ENCODE measurements at places on chromosomes 1 and 21. TPM values are rescaled to one million over a fixed set of nuclear protein-coding genes. Genes with fewer than 3 reads are reported as not detected.

GRCh38 chr1:73306899-73307555 lies 890.9 kb downstream of the LRRIQ3 start:
- no peak overlapping the region for H3K27ac ChIP-seq
- no peak for DNase-seq
- H3K4me3 ChIP-seq = no peak overlapping the region
- no peaks in the 10 kb centered on the region for H3K27me3 ChIP-seq
- no peaks in the 10 kb centered on the region for H3K4me1 ChIP-seq

DNA sequence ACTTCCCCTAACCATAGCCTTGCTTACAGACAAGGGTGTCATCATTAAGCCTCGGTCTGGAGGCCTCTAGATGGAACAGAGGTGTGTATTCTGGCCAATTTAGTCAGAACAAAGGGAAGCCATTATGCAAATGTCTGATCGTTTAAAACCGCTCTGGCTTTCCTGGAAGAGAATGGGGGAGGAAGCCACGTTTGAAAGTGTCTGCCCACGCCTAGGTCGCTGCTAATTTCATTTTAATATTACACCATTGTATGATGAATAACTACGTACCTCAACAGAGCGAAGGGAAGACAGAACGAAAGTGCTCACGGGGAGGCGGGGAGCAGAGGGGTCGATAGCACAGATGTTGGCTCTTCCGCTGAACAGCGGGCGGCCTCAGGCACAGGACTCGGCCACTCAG lies 41.1 kb upstream of the CSF3R start:
- H3K27me3 ChIP-seq = no peaks in the 10 kb centered on the region
- no peaks in the 10 kb centered on the region for H3K4me1 ChIP-seq
- H3K4me3 ChIP-seq = no peak overlapping the region
- no peak overlapping the region for H3K27ac ChIP-seq

DNA sequence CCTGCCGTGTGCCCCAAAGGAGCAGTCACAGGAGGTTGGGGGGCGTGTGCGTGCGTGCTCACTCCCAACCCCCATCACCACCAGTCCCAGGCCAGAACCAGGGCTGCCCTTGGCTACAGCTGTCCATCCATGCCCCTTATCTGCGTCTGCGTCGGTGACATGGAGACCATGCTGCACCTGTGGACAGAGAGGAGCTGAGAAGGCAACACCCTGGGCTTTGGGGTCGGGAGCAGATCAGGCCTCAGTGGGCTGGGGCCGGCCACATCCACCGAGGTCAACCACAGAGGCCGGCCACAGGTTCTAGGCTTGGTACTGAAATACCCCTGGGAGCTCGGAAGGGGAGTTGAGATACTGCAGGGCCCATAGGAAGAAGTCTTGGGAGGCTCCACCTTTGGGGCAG lies 23.5 kb downstream of the COL6A1 start:
- H3K27me3 ChIP-seq = no peaks in the 10 kb centered on the region
- no peak overlapping the region for H3K27ac ChIP-seq
- no peaks in the 10 kb centered on the region for H3K4me1 ChIP-seq

DNA sequence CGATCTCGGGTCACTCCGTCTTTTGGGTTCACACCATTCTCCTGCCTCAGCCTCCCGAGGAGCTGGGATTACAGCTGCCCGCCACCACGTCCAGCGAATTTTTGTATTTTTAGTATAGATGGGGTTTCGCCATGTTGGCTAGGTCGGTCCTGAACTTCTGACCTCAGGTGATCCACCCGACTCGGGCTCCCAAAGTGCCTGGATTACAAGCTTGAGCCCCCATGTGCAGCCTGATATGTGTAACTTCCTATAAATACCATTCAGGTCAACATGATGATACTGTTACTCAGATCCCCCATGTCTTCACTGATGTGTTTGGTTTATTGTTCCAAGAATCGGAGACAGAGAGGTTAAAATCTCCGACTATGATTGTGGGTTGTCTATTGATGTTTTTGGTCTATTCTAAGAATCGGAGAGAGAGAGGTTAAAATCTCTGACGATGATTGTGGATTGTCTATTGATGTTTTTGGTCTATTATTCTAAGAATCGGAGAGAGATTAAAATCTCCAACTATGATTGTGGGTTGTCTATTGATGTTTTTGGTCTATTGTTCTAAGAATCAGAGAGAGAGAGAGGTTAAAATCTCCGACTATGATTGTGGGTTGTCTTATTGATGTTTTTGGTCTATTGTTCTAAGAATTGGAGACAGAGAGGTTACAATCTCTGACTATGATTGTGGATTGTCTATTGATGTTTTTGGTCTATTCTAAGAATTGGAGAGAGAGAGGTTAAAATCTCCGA lies 17.0 kb downstream of the C1orf159 start:
- no peaks in the 10 kb centered on the region for H3K36me3 ChIP-seq
- no peaks in the 10 kb centered on the region for H3K4me1 ChIP-seq
- no peak for DNase-seq

DNA sequence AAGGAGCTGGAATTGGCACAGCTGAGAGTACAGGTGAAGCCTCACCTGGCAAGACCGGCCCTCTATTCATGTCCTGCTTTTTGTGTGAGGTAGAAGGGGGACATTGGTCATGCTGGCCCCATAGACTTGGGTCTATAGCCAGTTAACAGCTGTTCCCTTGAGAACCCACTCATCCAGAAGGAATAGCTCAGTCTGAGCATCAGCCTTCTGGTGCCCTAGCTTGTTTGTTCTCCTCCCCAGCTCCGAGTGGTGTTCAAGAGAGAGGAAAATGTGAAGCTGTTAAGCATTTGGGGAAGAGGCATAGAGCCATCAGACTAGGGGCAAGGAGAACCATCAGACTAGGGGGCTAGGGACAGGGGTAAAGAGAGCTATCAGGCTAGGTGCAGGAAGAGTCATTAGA lies 290.9 kb downstream of the SIPA1L2 start:
- no peaks in the 10 kb centered on the region for H3K27me3 ChIP-seq
- no peak overlapping the region for H3K27ac ChIP-seq
- no peak for DNase-seq
- H3K36me3 ChIP-seq = no peaks in the 10 kb centered on the region
- no peak overlapping the region for H3K4me3 ChIP-seq

The TMEM61 gene
- not detected for total RNA-seq

The PLA2G2C gene
- total RNA-seq = not detected

The NHLH1 gene
- 0.13 TPM for total RNA-seq

The SCCPDH gene
- total RNA-seq = 5.3 TPM
